ENCODE measurements at places on chromosomes 5 and 9.

GRCh38 chr5:170302653-170303501 is 5.3 kb upstream of the LCP2 start:
- DNase-seq, result no peak

GRCh38 chr5:121503111-121503840 is 348.4 kb upstream of the FTMT start:
- DNase-seq, result no peak

GRCh38 chr5:127801751-127802476 is 98.7 kb downstream of the CCDC192 start:
- no peak for DNase-seq

DNA sequence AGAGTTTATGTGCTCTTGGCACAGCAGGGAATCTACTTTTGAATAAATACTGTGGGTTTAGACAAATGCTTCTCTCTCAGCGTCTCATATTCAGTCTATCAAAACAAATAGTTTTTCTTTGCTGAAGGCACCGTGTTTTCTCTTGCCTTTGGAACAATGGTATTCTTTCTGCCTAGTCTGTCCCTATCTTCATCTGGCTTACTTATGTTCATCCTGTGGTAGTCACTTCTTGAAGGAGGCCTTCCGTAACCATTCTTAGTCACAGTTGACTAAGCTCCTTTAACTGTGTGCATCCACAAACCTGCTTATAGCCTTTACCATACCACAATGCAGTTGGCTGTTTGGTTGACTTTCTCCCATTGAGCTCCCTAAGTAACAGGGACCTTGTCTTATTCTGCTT is 45.9 kb downstream of the LARP1 start:
- no peak for DNase-seq

GRCh38 chr5:41793141-41793770 is 77.0 kb downstream of the OXCT1 start:
- no peak for DNase-seq

DNA sequence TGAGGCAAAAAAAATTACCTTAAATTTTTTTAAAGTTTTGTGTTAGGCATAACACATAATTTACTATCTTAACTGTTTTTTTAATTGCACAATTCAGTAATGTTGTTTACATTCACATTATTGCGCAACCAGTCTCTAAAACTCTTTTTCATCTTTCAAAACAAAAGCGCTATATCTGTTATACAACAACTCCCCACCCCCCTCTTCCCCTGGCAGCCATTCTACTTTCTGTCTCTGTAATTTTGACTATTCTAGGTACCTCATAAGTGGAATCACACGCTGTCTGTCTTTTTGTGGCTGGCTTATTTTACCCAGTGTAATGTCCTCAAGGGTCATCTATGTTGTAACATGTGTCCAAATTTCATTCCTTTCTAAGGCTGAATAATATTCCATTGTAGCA is 241.5 kb upstream of the DMRT1 start:
- no peak for DNase-seq

DNA sequence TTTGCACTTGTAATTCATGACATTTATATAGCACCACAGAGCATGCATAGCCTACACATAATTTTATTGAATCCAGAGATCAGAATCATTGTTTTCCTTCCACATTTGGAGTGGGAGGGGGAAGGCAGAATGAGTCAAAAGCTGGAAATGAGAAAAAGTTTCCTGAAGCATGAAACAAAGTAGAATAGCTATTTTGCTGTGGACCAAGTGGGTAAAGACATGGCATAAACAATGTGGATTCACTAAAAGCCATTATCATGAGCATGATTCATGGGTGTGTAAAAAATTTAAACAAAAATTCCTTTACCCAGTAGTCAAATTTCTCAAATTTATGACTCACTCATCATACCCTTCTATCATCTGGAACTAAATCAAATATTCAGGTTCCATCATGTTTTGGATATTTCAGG is 97.9 kb downstream of the YIPF5 start:
- DNase-seq, result no peak

DNA sequence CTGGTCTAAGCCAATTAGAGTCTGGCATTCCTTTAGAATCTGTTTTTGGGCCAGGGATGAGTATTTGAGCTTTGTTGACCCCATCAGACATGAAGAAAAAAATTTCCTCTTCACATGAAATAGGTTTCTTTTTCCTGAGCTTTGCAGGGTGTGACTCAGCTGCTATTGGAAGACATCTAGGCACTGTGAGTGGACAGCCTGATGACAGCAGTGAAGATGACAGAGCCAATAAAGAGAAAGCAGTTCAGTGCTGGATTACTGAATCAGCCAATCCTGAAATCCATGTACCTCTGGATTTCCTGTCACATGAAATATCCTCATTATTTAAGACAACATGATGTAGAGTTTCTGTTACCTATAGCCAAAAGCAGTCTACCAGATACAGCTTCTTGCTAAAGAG is 51.3 kb upstream of the GRIA1 start:
- no peak for DNase-seq

GRCh38 chr5:133652951-133653759 is 40.8 kb upstream of the FSTL4 start:
- no peak for DNase-seq

DNA sequence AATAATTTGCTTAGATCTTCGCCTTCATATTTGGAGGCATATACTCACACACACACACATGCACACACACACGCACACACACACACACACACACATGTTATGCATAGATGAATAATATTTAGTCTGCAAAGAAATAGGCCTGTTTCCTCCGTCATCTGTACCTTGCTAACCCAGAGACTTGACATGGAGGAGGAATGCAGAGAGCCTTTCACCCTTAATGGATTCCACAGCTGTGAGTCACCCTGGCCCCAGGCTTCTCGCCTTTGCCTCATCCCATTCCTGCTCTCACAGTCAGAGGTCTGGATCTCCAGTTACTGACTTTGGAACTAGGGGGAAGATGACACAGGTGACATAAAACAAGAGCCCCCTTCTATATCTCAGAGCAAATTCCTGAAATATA is 29.7 kb downstream of the ZNF462 start:
- DNase-seq, result no peak

DNA sequence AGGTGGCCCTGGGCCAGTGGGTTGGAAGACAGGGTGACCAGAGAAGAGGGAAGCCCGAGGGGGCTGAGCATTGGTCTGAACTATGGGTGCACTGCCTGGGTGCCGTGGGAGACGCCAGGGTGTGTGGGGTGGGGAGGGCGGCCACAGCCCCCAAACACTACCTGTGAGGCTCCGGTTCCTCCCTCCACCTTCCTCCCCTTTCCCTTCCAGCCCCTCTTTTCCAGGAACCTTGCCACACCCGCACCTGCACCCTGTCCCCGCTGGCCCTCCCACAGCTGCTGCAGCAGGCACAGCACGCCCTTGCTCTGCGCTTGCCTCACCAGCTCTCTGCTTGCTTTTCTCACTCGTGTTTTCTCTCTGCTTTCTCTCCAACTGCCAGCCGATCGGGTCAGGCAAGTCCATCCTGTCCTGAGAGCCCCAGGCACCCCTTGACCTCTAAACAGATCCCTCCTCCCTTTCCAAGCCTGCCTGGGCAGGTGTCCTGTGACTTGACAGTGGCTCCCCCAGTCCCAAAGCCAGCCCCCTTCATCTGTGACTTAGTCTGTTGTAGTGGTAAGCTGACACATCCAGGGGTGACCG is 193.7 kb downstream of the MSX2 start:
- DNase-seq, result no peak

GRCh38 chr9:95495529-95495928 is 21.2 kb downstream of the PTCH1 start:
- no peak for DNase-seq

DNA sequence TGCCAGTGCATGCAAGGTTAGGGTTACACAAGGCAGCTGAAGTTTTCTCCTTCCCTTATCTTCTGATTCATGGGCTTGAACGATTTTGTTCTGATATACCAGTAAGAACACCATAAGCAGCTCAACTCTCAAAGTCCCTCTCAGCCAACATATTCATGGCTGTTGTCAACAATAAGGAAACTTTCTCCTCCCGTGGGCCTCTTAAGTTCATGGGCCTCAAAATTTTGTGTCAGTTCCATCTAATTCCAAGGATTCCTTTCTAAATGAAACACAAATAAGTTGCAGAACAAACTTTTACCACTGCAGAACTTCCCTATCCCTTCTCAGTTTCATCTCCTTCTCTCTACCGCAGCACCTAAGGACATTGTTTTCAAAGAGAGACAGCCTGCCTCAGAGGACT is 23.6 kb upstream of the CAST start:
- no peak for DNase-seq

- no peak for DNase-seq
Measured at GRCh38 chr5:121315786-121316185, 535.9 kb upstream of the FTMT start.

Measured in activated CD4-positive, alpha-beta T cell treated with anti-CD3 and anti-CD28 coated beads, Interleukin-2, amount 50 U/mL, for 24 hours (primary cell).